ENCODE measurements at places on chromosomes 3 and 15.

- peak; percentile 67 for DNase-seq
These were observed 156.7 kb upstream of the MEF2A start for GRCh38 chr15:99409097-99409473.

- no peak for DNase-seq
These were observed 2.0 kb upstream of the JMJD7 start for GRCh38 chr15:41825572-41826535.

GRCh38 chr3:128532012-128532983 lies 39.3 kb upstream of the GATA2 start:
- DNase-seq = no peak

DNA sequence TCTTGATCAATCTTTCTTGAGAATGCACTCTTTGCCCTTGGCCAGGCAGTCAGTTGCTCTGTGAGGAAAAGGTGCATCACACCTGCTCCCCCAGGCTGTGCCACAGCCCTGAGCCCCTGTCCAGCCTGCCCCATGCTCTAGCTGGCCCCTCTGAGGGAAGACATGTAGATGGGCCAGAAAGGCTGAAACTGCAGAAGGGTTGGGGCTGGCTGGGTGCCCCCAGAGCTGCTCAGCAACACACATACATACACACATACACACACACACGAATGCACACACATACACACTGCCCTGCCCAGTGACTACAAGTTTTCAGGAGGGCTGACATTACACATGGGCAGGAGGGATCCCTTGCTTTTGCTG lies 16.4 kb downstream of the TBC1D21 start:
- DNase-seq = no peak

- no peak for DNase-seq
These were observed 16.9 kb downstream of the STIMATE start for GRCh38 chr3:52880474-52880873.

DNA sequence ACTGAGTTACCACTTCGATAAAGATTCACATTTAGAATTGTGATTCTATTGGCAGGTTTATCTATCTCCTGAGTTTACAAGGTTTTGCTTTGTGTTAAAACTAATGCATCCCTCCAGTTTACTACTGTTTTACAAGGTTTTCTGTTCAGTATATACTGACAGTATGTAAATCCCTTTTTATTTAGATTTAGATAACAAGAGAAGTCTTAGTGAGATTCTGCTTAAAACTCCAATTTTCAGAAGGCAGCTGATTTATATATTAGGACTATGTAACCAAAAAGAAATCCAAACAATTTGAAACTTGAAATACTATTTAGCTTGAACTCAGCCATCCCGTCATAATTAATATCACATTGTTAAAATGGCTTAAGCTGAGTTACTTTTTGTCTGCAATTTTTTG lies 619.2 kb downstream of the NAALADL2 start:
- peak; percentile 14 for DNase-seq

DNA sequence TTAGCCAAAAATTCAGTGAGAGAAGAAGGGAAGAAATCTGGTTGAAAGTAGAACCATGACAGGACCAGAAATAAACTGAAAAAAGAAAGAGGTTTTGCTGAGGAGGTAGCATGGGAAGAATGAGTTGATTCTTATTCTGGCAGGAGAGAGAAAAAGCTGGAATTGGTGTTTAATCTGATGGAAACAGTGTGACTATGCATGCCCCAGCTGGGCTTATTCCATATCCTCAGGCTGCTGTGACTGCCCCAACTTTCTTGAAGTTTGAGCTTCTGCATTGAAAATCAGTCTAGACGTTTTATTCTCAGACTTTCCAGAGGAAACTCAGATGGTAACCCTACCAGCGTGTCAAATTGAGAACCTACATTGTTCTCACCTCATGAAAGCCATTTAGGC lies 352.5 kb upstream of the DCBLD2 start:
- DNase-seq = no peak

DNA sequence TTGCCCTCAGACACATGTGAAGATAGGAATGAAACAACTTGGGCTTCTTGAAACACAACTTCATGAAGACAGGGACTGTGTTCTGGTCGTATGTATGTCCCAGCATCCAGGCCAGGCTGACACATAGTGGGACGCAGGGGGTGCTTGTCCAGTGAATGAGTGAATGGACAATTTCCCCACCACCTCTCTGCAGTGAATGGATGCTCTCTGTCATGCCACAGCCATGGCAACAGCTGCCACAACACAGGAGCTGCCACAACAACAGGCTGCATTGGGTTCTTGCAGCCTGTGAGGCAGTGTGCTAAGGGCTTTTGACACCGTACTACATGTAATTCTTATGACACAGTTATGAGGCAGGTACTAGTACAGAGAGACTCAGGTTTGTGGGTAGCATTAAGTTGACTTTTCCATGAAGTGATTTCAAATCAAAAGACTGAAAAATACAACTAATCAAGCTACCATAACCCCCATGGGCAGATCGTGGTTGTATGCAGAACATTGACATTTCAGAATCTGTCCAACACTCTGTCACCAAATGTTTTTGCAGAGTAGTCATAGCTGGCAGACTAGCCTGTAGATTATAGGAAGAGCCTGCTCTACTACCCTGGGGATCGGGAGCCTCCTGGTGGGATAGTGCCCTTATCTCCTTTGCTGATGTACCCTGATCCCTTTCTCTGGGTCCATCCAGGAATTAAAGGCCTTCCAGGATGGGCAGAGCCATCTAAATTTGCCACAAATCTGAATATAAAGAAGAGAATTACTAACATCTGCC lies 40.8 kb downstream of the CLSTN2 start:
- no peak for DNase-seq

GRCh38 chr15:65083262-65083701 lies 6.7 kb downstream of the KBTBD13 start:
- DNase-seq = peak; percentile 74

DNA sequence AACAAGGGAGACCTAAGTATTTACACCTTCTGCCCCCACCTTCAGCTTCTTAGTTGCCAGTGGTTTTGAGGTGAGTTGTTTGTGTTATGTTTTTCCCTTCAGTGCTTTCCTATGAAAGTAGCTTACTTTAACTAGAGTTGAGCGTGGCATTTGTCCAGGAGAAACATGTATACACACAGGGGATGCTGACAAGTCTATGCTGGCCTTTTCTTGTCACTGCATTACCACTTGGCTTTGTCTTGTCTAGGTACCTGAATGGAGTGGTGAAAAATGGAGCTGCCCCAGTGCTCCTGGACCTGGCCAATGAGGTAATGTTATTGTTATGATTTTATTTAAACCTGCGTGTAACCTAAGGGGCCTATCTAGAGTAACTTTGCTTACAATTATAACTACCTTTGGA lies 74.4 kb downstream of the CDIN1 start:
- no peak for DNase-seq

GRCh38 chr15:52218371-52218770 lies 27.2 kb upstream of the GNB5 start:
- no peak for DNase-seq

DNA sequence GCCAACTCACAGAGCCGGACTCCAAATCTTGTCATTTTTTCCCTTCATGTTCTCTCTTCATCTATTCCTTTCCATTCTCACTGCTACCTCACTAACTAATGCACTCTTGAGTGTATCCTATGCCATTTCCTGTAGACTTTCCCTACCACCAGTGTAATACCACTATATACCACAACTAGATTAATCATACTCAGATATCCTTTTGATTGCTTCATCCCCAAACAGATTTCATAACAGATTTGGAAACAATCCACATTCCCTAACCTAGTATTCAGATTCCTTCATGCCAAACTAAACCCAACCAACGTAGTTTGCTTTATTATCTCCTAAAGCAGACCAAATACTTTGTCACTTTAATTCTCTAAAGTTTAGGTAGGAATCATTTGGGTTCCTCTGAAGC lies 2.6 kb upstream of the PLOD2 start:
- no peak for DNase-seq

GRCh38 chr15:36903922-36904556 lies 196.3 kb downstream of the MEIS2 start:
- no peak for DNase-seq

DNA sequence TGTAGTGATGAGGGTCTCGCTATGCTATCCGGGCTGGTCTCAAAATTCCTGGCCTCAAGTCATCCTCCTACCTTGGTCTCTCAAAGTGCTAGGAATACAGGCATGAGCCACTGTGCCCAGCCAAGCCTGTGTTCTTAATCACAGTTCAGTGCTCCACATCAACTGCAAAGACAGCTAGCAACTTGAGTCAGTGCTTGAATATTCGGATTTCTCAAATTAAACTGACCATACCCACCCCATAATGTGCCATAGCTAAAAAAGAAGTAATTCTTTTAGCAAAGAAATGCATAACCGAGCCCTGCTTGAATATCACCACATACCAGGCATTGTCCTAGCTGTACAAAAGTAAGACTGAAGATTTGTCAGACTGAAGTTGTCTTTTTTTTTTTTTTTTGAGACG lies 89.2 kb downstream of the BTD start:
- DNase-seq = no peak

DNA sequence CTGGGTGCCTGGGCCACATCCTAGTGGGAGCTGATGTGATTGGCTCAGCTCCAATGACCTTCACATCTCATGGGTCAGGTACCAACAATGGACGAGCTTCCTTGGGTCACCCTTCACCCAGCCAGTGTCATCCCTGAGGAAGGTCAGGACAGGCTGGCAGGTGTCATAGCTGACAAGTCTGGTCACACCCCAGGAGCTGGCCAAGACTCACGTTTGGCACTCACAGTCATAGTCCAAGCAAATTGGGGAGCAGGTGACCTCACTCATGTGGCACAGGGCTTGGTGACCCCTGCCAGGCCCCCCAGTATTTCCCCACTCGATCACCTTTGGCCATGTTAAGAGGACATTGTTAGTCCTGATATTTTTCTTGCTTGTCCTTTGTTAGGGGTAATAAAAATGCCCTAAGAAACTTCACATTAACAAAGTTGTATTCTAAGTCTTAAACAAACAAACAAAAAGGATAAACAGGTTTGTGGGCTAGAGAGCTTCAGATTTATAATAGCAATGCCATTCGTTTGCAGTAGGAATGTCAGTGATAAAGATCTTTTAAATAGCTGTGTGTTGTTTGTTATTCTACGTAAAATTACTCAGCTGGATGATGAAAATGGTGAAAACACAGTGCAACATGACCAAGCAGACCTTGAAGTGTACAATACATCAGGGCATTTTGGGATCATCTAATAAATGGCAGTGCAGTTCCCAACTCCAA lies 79.5 kb upstream of the POMGNT2 start:
- no peak for DNase-seq

GRCh38 chr3:52561028-52561747 lies 24.8 kb downstream of the UQCC5 start:
- DNase-seq = no peak

GRCh38 chr3:73024836-73025235 lies 28.2 kb downstream of the PPP4R2 start:
- DNase-seq = no peak

GRCh38 chr3:24310887-24311286 lies 183.8 kb downstream of the THRB start:
- DNase-seq = no peak

GRCh38 chr3:66488492-66488891 lies 12.3 kb downstream of the LRIG1 start:
- no peak for DNase-seq

GRCh38 chr3:189966843-189967242 lies 153.9 kb downstream of the P3H2 start:
- DNase-seq = no peak

DNA sequence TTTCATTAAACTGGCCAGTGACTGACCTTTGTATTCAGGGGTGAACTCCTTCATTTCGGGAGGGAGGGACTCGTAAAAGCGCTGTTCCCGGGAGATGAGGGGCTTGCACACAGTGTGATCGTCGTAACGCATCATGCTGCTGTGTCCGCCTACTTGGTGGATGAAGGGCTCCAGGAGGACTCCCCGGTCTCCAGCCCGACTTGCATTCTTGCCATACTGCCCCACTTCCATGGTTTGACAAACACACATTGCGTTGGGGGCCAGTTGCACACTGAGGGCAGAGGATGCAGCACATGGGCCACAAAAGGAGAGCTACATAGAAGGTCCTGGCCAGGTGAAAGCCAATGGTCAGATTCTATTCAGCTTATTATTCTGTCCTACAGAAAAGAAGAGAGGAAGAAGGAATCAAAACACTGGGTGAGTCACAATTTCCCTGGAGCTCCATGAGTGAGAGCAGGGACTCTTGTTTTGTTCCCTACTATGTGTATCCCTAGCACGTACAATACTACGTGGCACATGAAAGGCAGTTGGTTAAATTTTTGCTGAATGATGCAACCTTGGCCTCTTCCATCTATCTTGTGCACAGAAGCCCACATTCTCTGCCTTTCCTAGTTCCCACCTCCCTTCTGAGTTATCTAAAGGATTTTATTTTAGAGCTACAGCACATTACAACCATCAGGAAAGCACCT lies 24.2 kb upstream of the GMPPB start:
- DNase-seq = no peak

DNA sequence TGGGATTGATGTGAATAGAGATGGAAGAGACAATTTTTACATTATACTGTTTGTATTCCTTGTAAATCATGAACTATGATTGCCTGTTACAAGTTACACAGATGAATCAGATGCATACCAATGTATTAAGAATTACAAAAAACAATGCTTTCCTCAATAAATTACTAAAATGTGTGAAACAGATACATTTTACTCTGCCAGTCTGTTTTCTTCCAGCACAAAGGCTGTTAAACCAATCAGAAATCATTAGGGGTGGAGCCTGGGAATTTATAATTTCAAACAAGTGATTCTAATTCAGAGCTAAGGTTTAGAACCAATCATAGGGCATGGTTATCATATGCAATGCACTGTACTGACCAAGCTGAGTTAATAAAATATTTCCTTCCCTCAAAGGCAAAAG lies 21.8 kb upstream of the ANKRD28 start:
- DNase-seq = no peak

DNA sequence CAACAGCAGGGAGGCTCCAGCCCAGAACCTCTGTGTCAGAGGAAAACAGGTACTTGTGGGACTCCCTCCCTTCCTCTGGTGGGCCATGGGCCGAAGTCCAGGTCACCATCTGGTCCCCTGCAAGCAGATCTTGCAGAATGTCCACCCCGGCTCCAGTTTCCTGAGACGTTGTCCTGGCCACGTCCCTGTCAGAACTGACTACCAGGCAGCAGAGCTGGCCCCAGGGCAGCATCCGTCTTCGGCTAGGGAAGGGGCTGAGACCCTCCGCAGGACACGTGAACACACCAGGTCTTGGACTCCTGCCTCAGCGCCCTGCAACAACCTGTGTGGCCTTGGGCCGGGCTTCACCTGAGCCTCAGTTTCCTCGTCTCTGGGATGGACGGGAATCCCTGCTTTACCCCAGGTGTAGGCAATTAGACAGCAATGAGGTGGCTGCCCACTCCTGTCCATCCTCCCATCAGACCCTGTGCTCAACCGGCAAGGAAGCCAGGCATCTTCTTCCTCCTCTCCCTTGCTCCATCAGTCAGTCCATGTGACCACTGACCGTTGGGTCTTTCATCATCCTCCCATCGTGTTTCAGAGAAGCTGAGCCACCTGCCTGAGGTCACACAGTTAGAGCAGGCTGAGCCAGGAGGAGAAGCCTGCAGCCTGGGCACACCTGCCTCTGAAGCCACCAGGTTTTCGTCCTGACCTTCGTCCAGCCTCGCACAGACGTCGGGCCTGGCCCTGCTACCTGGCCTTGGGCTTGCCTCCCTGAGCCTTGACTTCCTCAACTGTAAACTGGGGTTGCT lies 8.9 kb upstream of the PRKCD start:
- DNase-seq = no peak

Data from pons (tissue), 1 donor.